Stimulated activated CD4-positive, alpha-beta T cell treated with anti-CD3 and anti-CD28 coated beads, Interleukin-2, amount 100 ng/mL, for 24 hours (primary cell): ENCODE measurements at places on chromosomes 3 and 15.
A peak's percentile ranks its signal among the peaks of the same experiment; 100 is the strongest.

GRCh38 chr3:172856795-172857742, 106.5 kb downstream of the ECT2 start:
- DNase-seq: no peak

- no peak for DNase-seq
Observed at GRCh38 chr15:65835447-65835846, 33.8 kb upstream of the RAB11A start.

- DNase-seq: no peak
Observed at GRCh38 chr3:134328147-134328591, 46.1 kb downstream of the AMOTL2 start.

DNA sequence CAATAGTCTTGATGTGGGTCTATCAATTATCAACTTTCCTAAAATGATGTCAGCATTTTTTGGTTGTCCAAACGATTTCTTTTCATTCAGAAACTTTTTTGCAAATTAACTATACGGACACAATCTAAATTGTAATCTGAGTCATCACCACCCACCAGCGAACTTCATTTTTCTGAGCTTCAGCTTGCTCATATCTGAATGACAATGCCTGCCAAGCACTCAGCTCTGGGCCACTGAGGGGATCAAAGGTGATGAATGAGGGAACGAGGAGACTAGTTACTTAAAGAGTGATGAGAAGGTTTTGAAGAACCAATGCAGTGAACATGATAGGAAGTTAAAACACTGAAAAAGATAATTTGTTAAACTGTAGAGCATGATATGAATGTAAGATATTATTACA, 14.9 kb upstream of the TBC1D23 start:
- DNase-seq: peak; percentile 23

GRCh38 chr3:190217081-190217480, 96.4 kb upstream of the P3H2 start:
- DNase-seq: no peak

GRCh38 chr3:172476347-172476746, 28.1 kb upstream of the GHSR start:
- DNase-seq: no peak

- no peak for DNase-seq
Observed at GRCh38 chr3:17372362-17373210, 369.8 kb downstream of the TBC1D5 start.

DNA sequence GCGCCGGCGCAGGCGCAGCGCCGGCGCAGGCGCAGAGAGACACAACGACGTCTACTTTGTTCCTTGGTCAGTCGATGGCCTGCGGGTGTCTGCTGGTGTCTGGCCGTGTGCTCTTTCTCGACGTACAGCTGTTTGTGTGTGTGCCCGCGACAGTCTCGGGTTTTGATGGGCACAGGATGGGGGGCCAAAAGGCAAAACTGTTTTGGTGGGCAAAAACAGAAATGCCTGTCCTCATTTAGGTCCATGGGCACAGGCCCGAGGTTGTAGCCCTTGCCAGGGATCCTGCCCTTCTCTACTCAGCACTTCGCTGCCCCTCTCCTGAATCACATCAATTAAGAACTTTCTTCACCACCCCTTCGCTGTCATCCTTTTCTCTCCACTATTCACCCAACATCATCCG, 184.8 kb upstream of the CHL1 start:
- DNase-seq: no peak

- DNase-seq: no peak
Observed at GRCh38 chr15:96064351-96064756, 266.1 kb upstream of the NR2F2 start.

GRCh38 chr3:49937090-49937489, 2.9 kb upstream of the RBM6 start:
- no peak for DNase-seq

DNA sequence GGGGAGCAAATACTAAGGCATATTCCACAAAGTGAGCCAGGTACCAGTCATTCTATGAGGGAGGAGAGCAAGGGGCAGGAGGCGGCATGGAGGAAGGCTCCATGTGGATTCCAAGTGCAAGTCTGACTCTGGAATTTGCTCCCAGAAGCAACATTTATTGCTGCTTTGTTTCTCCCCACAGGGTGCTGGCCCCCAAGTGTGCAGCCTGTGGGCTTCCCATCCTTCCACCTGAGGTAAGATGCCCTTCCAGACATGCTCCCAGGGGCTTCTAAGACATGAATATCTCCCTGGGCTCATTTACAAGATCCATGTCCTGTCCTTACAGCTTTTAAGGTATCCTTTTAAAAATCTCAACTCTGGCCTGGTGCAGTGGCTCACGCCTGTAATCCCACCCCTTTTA, 15.9 kb upstream of the SACM1L start:
- DNase-seq: no peak

DNA sequence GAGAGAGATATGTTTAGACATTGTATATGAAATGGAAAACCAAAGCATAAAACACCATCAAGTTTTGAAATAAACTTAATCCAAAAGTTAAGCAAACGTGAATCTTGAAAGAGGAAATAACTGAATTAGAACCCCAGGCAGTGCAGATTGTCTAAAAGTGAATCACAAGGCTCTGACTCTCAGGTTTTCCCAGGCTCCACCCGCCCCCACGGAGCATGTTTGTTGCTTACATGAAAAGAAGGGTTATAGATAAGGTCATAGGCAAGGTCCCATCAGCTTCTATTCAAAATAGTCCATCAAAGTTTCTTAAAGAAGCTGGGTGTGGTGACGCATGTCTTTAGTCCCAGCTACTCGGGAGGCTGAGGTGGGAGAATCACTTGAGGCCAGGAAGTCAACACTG, 29.0 kb upstream of the SLMAP start:
- no peak for DNase-seq

GRCh38 chr3:196835086-196835485, 32.6 kb upstream of the SENP5 start:
- DNase-seq: no peak

DNA sequence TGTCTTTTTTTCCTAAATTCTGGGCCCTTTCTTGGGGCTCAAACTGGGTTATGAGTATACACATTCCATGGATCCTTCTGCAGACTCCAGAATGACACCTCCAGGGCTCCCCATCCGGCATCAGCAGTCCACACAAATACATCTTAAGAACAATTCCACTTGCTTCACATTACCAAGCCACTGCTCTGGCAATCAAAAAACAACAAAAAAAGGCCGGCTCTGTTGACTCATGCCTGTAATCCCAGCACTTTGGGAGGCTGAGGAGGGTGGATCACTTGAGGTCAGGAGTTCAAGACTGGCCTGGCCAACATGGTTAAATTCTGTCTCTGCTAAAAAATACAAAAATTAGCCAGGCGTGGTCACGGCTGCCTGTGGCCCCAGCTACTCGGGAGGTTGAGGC, 49.9 kb upstream of the LPP start:
- no peak for DNase-seq

DNA sequence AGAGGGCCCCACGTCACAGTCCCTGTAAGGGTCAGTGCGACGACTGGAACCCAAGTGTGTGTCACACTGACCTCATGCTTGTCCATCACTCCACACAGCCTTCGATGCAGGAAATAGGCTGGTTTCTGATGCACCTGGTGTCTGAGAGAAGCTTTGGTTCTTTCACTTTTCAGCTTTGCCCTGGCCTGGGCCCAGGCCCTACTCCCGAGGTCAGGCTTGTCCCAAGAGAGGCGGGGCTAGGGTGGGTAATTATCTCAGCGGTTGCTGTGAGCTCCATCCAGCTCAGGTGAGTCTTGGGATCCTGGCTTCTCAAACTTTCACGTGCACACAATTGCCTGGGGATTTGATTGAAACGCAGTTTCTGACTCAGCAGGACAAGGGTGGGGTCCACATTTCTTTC, 19.6 kb upstream of the CHRNB4 start:
- DNase-seq: no peak

DNA sequence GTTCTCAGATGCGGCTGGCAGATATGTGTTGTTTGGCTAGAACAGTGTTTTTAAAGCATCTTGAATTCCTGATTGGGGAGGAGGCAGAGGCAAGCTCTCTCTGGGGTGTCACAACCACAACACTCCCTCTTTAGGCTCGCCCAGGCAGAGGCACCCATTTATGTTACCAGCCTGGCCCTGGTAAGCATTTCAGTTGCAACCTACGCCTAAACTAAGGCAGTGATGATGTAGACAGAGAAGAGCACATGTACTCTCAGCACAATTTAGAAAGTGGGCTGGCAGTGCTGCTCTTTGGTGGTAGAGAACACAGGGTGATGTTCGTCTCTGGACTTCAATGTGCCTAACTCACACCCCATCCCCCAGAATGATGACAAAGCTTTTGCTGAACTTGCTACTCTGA, 41.2 kb upstream of the TJP1 start:
- DNase-seq: no peak

GRCh38 chr3:17213102-17213501, 328.3 kb downstream of the PLCL2 start:
- no peak for DNase-seq

GRCh38 chr3:98843266-98843959, 58.1 kb downstream of the DCBLD2 start:
- no peak for DNase-seq

DNA sequence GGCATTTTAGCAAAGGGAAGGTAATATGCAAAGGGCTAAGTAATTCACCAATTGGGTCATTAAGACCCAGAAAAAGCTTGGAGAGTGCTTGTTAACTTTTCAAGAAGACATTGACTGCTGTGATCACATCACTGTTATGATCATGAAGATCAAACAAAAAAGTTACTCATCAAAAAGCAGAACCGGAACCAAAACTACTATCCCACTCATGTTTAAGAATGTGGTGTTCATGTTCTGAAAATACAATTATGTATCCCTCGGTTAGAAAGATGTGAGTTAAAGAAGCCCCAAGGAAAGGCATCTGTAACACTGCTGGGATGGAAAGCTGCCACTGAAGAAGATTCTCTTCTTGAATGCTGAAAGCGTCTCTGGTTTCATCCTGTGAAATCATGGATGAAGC, 32.6 kb downstream of the BBX start:
- DNase-seq: no peak
